ENCODE measurements at places on chromosomes 3 and 15.

DNA sequence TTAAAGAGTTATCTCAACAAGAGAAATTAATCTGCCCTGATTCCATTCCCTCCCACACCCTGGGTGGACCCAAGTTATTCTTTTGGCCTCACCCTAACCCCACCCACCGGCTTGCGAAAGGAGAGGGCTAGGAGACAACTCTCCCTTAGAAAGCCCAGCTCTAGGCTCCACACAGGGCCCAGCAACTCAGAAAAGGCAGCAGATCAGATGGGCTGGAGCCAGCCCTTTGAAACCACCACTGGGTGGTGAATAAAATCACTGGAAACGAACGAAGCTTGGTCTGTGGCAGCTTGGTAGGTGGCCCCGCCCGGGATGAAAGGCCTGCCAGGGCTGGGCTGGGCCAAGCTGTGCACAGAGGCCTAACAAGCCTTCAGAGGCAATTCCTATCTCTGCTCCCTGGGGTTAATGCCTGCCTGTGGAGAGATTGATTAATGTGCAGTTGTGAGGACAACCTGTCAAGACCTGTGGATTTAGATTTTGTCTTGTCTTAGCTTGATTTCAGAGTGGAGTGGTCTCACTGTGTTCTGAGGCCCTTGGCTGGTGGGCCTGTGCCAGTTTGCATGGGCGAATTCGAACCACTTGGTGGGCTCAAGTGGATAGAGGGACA, 38.8 kb downstream of the BHLHE40 start:
- DNase-seq: no peak

DNA sequence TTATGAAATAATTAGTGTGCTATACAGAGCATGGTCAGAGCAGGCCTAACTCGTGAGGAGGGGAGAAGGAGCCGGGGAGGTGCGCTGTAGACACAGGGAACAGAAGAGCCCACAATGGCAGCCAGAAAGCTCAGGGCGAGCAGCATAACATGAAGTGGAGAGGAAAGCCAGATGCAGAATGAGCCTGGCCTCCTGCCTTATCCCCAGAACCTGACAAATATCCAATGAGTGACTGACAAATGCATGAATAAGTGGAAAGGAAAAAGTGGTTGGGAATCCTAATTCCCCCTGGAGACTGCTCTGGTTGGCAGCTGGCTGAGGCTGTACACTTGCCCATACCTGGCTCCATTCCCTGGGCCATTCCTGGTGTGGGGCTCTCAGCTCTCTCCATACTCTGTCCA, 9.2 kb upstream of the MST1R start:
- peak; percentile 80 for DNase-seq

GRCh38 chr15:55969582-55969981, 23.8 kb downstream of the NEDD4 start:
- DNase-seq: no peak

GRCh38 chr15:71078506-71079207, 36.6 kb upstream of the THSD4 start:
- no peak for DNase-seq

GRCh38 chr3:186465508-186465907, 78.7 kb downstream of the CRYGS start:
- no peak for DNase-seq

DNA sequence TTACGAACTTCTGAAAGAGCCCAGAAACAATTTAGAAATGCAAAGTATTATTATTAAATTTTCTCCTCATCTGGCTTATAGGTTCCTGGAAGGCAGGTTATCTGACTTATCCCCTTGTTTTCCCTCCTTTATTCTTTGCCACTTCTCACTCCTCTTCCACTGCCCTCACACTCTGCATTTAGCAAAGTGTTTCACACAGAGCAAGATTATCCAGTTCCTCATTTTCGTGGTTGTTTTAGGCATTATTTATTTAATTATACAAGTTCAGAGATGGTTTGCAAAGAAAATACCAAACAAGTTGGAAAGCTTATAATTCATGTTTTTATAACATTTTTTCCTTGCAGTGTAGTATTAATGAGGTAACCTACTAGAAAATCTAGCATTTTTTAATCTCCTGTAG, 544.9 kb downstream of the NSUN3 start:
- no peak for DNase-seq

- DNase-seq: no peak
Observed at GRCh38 chr3:189907803-189908202, 212.9 kb downstream of the P3H2 start.

GRCh38 chr3:57791245-57791644, 35.1 kb downstream of the SLMAP start:
- DNase-seq: no peak

- no peak for DNase-seq
Observed at GRCh38 chr3:192409838-192410683, 317.3 kb downstream of the FGF12 start.

- no peak for DNase-seq
Observed at GRCh38 chr15:92494806-92495336, 101.2 kb downstream of the ST8SIA2 start.

- DNase-seq: no peak
Observed at GRCh38 chr15:27479296-27480140, 508.5 kb downstream of the GABRG3 start.

- no peak for DNase-seq
Observed at GRCh38 chr3:99972380-99973104, 141.8 kb downstream of the FILIP1L start.

DNA sequence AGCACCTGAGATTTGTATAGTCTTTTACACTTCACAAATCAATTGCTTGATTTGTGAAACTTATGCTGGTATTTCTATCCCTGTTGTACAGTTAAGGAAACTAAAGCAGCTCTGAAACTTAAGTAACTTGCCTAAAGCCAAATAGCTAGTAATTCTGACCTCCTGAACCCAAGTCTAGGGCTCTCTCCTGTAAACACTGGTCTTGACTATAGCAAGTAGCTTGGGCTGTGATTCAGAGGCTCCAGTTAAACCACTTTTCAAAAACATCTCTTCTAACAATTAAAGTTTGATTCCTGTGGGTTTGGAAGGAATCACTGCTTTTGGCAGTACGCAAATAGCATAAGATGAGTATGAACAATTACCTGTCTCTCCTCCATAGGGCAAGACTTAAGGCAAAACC, 18.5 kb upstream of the CMTM8 start:
- no peak for DNase-seq

GRCh38 chr15:37595426-37595970, 338.9 kb upstream of the TMCO5A start:
- DNase-seq: no peak

- DNase-seq: no peak
Observed at GRCh38 chr3:42749753-42750231, 23.3 kb downstream of the CCDC13 start.

DNA sequence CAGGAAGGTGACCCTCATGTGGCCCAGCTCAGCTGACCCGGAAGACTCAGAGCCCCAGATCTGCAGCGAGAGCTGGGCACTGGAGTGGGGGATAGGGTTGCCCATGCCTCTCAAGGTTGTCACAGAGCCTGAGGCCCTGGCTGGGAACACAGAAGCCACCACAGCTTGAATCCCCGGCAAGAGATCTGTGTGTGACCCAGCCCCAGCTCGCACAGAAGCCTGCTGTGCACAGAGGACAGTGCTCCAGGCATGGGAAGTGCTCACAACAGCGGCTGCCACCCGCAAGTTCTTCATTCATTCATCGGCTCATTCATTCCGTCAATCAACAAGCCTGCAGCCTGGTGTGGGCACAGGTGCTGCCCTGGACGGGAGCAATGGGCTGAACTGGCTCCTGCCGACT, 36.4 kb downstream of the DNAJB8 start:
- DNase-seq: no peak

DNA sequence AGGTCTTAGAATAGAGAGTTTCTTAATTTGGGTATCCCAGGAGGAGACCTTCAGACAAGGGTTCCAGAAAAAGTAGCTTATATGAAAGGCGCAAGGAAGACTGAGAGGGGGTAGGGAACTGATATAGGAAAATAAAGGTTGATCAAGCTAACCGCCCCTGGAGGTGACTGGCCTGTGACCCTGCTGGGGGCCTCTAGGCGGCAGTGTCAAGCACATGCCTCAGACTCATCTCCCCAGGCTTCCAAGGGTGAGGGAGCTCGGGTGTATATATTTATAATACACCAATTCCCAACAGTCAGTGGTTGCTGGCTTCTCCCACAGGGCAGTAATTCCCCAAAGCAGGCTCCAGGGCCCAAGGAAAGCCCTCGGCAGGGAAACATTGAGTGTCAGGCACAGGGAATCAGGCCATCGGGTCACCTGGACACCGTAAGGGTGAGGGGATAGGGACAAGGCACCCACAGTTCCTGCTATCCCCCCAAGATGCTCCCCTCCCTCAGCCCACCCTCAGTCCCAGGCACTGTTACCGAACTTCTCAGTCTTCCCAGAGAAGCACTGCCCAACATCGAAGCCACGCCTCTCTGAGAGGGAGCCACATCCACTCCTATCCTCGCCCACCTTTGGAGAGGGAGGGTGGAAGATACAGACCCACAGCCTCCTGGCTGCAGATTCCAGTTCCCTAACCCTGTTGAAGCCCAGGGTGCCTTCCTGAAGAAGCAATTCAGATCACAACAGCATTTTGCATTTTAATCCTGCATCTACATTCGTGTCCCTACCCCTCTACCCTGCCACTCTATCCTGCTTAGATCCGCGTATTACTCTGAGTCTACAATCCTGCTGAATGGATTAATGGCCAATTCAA, 19.5 kb upstream of the CAV3 start:
- no peak for DNase-seq

DNA sequence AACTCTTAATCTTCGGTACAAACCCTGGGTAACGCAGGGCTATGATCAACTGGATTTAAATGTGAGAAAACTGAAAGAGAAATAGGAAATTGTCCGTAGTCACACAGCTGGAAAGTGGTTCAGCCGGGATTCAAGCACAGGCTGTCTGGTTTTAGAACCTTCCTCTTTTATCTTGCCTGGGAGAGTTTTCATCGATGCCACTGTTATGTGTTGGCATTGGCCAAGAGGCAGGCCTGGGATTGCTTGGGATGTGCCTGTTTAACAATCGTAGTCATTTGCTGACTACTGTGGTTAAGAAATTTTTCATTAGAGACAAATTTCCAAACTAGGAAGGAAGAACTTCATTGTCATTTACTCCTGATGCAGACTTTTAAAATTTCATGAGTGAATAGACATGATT, 4.3 kb downstream of the MCTP2 start:
- no peak for DNase-seq

DNA sequence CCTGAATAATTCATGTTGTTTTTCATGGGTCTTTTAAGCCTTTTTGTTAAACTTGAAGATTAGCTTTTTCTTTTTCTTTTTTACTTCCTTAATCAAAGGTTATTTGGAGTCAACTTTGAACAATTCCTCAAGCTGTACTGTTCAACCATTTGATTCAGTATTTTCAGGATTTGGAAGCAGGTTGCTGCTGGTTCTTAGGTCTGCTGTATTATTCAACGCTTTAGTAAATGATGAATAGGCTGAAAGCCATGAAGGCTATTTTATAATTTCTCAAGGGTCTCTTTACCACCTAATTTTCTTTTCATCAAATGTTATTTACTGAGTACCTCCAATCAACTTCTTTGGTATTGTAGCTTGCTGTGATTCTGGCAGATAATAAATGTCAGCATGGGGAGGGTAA, 45.8 kb upstream of the KBTBD8 start:
- no peak for DNase-seq

- no peak for DNase-seq
Observed at GRCh38 chr15:59567324-59567723, 44.3 kb upstream of the GCNT3 start.

DNA sequence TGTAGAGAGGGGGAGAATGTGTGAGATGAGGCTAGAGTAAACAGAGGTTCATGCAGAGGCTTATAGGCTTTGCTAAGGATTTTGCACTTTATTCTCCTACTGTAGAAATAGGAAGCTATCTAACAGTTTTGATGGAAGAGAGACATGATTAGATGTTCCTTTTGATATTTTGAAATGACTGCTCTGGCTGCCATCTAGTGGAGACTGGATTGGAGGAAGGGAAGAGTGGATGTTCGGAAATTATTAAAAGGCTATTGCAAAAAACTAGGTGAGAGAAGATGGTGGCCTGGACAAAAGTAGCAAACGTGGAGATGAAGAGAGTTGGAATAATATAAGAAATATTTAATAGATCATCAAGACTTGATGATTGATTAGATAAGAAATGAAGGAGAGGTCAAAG, 42.2 kb downstream of the SYN2 start:
- DNase-seq: no peak

GRCh38 chr3:125647318-125648014, 52.2 kb upstream of the OSBPL11 start:
- DNase-seq: no peak

DNA sequence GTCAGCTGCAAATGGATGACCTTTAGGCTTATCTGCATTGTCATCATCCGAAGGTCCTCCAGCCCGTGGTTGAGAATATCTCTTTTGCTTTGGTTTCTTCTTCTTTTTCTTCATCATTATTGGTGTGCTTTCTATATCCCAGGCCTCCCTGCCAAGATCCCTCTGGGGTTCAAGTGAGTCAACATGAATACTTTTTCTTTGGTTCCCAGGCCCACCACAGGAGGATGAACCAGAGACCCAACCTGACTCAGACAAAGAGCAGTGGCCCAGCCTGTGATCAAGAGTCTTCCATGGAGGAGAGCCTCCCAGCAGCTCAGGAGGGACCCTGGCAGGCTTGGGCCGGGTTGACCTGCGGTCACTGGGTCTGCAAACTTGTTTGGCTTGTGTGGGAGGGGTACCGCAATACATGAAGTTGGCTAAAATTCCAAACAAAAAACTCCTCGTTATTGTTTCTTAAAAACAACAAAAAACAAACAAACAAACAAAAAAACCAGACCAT, 104.2 kb downstream of the MAP4 start:
- no peak for DNase-seq

DNA sequence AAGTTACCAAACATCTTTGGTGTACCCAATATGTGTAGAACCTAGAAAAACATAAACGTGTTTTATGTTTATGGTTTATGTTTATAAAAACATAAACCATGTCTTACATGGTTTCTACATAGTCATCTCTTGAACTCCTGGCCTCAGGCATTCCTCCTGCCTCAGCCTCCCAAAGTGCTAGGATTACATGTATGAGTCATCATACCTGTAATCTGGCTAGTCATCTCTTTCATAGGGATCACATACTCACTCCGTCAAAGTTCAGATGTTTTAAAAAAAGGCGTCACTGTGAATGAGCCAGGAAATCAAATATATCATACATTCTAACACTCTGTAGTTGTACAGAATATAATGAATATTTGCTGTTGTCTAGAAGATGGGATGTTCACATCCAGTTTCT, 178.6 kb downstream of the CPNE4 start:
- DNase-seq: no peak

Data from BE2C (cell line).